NCI-H2107 (cell line): ENCODE measurements at places on chromosomes 7 and 10.
A peak's percentile ranks its signal among the peaks of the same experiment; 100 is the strongest.

- no peak for DNase-seq
Observed at GRCh38 chr10:71716426-71716825, 3.2 kb downstream of the C10orf105 start.

DNA sequence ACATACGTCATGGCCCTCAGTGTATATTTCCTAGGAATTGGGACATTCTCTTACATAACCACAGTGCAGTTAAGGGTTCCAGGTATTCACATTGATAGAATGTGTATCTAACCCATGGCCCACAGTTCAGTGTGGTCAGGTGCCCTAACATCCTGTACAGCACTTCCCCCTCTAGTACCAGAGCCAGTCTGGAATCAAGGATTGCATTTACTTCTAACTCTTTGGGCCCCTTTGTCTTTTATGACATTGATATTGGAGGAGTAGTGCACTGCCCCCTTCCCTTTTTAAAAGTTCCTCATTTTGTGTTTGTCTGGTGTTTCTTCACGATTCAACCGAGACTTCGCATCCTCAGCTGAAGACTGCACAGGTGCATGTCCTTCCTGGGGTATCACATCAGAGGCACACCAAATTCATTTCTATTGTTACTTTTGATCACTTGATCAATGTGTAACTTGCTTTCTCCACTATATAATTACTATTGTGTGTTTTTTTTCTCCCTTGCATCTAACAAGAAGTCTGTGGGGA is 22.4 kb upstream of the NPFFR1 start:
- no peak for DNase-seq

GRCh38 chr7:1638215-1638661 is 31.8 kb upstream of the ELFN1 start:
- DNase-seq = peak; percentile 94

DNA sequence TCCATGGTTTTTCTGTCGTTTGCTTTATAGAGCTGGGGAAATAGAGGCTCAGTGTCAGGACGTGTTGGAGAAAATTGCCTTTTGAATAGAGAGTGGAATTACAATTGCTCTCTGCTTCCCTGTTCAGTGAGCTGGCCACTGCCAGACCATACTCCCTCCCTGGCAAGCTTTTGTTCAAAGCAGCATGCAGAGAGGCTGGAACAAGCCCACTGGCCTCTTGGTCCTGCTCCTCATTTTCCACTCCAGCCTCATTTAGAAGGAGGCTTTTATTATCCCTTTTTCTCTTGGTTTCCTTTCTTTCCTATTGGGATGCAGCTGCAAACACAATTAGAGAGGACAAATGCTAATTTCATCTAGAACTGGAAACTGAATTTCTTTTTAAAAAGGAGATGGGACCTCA is 302.2 kb upstream of the PODXL start:
- no peak for DNase-seq

DNA sequence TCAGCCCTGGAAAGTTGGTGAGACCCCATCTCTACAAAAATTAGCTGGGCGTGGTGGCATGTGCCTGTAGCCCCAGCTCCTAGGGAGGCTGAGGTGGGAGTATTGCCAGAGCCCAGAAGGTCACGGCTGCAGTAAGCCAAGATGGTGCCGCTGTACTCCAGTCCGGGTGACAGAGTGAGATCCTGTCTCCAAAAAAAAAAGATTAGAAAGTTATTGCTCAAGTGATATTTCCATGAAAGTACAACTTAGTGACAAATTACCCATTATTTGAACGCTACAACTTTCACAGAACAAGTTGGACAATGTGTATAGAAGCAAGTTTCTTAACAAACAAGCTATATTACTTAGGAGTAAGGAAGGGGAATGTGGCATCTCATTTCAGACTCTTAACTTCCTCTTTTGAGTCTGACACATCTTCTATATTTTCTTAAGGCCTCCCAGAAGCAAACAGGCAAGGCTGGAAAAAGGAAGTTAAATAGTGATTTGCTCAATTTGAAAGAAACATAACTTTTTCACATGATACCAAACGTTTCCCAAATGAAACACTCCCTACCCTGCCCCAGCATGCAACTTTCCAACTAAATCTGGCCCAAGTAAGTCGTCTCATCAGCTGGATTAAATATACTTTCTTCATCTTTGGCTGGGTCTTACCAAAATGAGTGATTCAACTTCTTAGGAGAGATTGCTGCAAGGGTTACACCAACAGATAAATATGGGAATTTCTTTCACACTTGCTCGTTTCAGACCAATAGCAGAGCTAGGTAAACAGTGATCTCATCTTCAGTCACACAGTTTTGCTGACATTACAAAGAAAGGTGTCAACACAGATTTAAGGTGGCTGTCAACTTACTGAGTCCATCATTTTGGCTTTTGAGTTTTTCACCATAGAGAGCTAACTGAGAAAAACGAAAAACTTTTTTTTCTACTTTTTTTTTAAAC is 66.3 kb upstream of the KLF6 start:
- no peak for DNase-seq

GRCh38 chr7:67918158-67918557 is 921.5 kb downstream of the TYW1 start:
- DNase-seq = no peak

GRCh38 chr7:77933394-77933793 is 134.8 kb downstream of the PHTF2 start:
- DNase-seq = no peak

DNA sequence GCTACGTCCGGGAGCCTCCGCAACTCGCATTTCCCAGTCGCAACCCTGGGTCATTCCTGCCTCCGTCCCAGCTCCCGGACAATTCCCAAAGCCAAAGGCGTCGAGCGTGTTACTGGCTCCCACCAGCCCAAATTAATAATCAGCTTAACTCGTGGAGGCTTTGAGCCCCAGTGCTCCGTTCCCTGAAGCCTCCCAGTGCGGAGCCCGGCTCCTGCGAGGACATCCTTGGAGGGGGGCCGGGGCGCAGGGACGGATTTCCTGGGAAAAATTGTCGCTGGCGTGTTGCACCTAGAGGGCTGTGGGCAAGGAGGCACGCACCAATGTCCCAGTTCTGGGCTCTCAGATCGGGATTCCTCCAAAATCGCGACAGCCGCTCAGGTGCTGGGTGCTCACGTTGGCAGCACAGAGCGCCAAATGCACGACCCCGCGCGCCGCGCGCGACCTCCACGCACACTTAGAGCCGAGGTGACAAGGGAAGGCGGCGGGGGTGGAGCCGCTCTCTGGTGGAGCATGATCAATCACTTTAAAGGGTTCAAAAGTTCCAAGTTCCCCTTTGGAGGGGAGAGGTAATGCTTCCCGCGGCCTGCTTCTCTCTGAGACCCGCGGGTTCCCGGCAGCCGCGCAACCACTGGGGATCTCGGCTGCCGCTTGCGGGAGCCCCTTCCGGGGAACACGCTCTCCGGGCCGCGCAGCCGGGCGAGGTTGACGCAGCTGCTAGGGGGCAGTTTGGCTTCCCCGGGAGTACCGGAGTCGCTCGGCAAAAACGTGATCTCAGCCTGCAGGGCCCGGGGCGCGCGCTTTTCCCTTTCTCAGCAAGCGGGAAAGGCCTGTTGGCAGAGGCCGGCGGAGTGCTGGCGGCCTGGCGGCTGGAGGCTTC is 25.5 kb downstream of the SKIDA1 start:
- no peak for DNase-seq

DNA sequence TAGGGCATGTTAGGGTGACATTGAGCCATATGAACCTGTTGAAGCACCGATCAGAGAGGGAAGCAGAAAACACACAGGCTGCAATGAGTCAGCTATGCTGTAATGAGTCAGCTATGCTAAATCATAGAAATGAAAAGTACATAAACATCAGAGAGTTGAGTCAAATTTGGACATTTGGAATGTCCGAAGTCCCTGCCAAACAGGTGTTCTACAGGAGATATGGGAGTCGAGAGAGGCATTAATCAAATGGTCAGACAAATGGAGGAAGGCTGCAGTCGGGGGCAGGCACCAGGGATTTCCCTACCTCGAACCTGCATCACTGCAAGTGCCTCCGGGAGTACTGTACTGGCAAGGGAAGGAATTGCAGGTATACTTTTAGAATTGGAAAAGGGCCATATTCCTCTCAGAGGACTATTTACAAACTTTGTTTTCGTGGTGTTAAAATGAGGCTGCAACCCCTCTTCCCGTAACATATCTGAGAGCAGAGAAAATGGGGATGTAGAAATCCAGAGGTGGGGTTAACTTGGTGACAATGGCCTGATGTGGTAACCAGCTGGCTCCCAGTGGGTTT is 8.8 kb upstream of the ZC3HAV1 start:
- DNase-seq = no peak

DNA sequence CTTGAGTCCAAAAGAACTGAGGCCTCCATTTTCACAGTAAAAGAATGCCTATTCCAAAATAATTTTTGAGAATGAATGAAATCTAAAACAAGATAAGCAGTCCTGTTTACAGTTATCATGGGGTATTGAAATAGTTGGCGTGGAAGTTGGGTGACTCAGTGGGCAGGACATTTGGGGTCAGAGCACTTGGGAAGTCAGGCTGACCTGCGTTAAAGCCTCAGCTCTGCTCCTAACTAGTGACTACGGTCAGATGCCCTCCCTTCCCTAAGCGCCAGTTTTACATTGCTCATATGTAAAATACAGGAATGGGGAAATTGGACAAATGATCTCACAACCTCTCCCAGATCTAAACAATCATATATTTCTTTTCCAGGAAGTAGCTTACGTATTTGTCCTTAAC is 2.3 kb upstream of the PAPSS2 start:
- DNase-seq = no peak

GRCh38 chr10:43090664-43091063 is 13.8 kb downstream of the RET start:
- no peak for DNase-seq

- DNase-seq = no peak
Observed at GRCh38 chr10:79487296-79488194, 24.8 kb upstream of the EIF5AL1 start.

- no peak for DNase-seq
Observed at GRCh38 chr10:124497196-124497881, 35.7 kb downstream of the LHPP start.

DNA sequence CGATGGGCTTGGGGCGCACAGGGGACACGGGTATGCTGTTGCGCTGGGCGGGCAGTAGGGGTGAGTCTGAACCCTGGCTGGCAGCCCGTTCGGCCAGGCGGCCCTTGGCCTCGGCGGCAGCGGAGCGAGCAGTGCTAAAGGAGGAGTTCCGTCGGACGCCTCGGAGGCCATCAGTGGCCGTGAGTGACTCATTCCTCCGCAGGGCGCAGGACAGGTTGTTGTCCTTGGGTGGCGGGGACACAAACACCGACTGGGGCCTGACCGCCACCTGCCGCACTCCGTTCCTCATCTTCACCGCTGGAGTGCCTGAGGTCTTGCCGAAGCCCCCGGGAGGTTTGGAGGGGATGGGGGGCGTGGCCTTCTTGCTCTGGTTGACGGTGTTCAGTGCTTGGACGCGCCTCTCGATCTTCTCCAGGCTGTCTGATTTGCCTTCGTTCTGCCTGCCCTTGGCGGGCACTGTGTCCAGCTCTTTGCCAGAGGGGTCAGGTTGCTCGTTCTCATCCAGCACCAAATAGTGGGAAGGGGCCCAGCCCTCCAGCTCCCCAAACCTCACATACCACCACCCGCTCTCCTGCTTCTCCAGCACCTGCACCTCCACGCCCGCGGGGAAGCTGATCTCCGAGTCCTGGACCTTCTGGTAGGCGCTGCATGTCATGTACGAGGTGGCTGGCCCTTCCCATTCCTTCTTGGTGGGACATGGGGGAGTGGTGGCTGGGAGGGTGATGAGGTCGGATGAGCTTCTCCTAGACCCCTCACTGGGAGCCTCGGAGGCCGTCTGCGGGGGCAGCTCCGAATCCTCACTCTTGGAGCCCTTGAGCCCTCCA is 108.7 kb downstream of the NEURL1 start:
- DNase-seq = no peak

DNA sequence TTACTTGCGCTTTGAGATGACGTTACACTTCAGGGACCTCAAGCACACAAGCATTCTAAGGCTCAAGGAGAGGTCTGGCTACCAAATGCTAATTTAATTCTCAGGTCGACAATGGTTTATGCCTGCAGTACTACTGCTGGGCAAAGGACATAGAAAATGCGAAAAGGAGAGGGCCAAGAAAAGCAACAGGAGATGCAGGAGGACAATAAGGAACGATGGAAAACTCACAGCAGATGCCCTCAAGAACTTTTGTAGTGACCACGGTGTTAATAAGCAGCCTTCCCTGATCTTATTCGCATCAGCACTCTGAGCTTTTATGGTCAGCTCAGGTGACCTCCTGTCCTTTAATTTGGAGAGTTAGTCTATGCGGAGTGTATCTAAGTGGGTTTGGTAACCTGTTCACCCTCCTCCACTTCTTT is 146.3 kb downstream of the GPR85 start:
- no peak for DNase-seq

- no peak for DNase-seq
Observed at GRCh38 chr7:7180725-7181449, 1.5 kb upstream of the C1GALT1 start.

GRCh38 chr7:12638851-12639456 is 48.5 kb upstream of the ARL4A start:
- DNase-seq = no peak

- no peak for DNase-seq
Observed at GRCh38 chr7:101487105-101487458, 124.4 kb downstream of the COL26A1 start.

- no peak for DNase-seq
Observed at GRCh38 chr7:97001656-97002554, 3.4 kb upstream of the DLX6 start.

DNA sequence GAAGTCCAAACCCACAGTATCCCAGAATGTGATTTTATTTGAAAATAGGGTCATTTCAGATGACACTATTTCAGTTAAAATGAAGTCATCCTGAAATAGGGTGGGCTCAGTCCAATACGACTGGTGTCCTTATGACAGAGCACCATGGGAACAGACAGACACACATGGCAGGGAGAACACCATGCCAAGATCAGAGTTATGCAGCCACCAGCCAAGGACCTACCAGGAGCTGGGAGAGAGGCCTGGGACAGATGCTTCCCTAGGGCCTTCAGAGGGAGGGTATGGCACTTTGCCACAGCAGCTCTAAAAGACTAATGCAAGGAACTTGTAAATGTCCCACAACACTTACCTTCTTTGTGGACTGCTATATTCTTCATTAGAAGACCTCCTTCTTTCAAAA is 226.5 kb downstream of the NEBL start:
- DNase-seq = no peak

GRCh38 chr7:128937271-128937646 is 468 bp upstream of the IRF5 start:
- DNase-seq = no peak

- no peak for DNase-seq
Observed at GRCh38 chr7:94481279-94481678, 28.3 kb upstream of the CASD1 start.

- DNase-seq = no peak
Observed at GRCh38 chr7:15419596-15419995, 142.2 kb downstream of the AGMO start.

- DNase-seq = no peak
Observed at GRCh38 chr10:129511758-129512157, 44.7 kb downstream of the MGMT start.

- no peak for DNase-seq
Observed at GRCh38 chr7:81676813-81677212, 93.0 kb downstream of the HGF start.

DNA sequence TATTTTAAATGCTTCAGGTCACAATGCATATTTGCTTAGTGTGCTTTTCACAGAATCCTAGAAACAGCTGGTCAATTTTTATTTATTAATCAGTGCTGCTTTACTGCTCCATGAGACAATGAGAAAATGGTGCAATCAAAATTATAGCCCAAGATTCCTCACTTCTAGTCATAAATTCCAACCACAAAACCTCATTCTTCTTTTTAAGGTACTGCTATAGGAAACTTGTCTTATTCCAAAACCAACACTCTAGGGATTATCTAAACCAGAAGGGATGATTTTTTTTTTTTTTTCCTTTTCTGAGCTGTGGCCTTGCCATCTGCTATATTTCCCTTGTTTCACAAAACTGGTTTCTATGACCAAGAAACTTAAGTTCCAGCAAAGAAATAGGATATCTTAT is 64.0 kb upstream of the SEMA3A start:
- no peak for DNase-seq
